Progenitor cell of endocrine pancreas (in vitro differentiated cells): ENCODE measurements at places on chromosomes 6 and 20. TPM values are rescaled to one million over a fixed set of nuclear protein-coding genes. Genes with fewer than 3 reads are reported as not detected.

PSORS1C2 gene
- not detected in 2 replicates for total RNA-seq

- DNase-seq = no peak
These were observed 75.2 kb downstream of the PRL start for GRCh38 chr6:22221630-22222029.

- DNase-seq = no peak
These were observed 129.8 kb downstream of the FOXO3 start for GRCh38 chr6:108690326-108691049.

DNA sequence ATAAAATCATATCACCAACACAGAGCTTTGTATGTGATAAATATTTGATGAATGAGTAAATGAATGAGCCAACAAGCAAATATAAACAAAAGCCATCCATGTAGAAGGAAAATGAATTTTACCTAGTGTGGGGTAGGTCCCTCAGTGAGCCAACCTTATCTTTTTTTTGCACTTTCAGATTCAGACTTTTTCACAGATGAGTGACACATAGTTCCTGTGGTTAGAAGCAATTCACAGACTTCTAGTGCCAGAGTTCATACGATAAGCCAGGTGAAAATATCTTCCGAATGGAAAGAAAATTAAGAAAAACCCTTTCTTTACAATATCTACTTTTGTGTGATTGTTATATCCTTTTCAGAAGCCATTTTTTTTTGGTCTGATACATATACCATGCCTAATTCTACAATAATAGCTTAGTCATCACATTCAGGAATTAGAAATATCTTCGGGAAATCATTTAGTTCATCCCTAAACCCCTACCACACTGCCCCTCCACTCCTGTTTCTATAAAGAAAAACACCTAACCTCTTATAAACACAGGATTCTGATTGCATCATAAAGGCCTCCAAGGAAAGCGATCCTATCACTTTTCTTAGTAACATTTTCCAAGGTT is 82.7 kb upstream of the CNR1 start:
- DNase-seq = no peak

DNA sequence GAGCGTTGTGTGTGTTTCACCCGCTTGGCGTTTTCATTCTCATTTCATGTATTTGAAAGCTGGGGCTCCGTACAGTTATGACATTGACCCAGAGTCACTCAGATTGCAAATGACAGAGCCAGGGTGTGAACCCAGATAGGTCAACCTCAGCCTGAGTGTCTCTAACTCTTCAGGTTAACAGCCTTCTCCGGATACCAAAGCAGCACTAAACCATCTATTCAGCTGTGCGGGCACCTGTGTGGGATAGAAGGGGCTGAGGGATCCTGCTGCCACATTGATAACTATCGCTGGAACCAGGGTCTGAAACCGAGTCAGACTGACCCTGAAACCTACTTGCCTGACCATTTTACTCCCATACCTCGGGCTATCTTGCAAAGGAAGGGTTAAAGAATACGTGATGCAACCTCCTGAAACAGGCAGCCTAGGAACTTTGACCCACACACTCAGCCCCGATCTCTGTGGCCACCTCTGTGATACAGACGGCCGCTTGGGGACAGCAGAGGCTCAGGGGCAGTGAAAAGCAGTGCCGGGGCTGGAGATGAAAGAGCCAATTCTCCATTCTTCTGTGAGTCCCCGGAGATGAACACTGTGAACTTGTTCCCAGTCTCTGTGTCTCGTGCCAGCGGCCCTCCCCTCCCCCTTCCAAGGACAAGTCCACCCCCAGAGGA is 233.5 kb upstream of the QKI start:
- DNase-seq = peak; percentile 27

CST3 gene
- 247 and 257 TPM in 2 replicates for total RNA-seq

DNA sequence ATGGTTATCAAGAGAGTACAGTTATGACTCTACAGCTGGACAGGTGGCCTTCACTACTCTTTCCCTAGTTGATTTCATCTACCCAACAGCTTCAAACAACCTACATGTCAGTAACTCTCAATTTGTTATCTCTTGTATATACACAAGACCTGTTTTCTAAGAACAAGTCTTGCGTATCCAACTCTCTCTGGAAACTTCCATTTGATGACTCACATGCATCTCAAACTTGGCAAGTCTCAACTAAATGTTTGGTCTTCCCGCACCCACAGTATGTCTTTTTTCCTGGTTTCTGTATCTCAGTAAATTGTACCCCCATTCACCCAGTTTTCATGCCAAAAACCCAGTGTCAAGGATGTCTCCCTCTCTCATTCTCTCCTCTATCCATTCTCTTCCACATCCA is 97.7 kb downstream of the BTBD9 start:
- DNase-seq = no peak

TMEM170B gene
- 7.3 and 7.6 TPM in 2 replicates for total RNA-seq

SOX12 gene
- total RNA-seq = 54.8 and 59.0 TPM in 2 replicates

DNA sequence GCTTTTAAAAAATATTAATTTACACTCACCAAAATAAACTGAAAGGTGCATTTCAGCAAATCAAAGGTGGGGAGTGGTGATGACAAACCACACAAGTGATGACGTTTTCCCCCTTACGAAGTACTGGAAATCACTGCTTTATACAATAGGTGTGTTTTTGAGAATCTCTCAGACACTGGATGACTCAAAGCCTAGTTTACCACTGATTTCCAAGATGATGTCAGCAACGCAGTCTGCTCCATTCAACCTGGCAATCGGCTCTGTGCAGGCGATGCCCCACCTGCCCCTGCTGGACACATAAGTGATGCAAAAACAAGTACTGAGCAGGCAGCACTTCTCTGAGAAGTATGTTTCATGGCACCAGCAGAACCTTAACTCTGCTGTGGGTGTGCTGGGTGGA is 114.4 kb downstream of the SOD2 start:
- DNase-seq = no peak

- DNase-seq = no peak
These were observed 70.4 kb downstream of the BACH2 start for GRCh38 chr6:90226257-90226656.
